ENCODE measurements at places on chromosomes 5 and 9. TPM values are rescaled to one million over a fixed set of nuclear protein-coding genes. Genes with fewer than 3 reads are reported as not detected.

The PIGO gene
- 14.3 TPM for polyA plus RNA-seq

- peak; percentile 93 for DNase-seq
Observed at GRCh38 chr5:173472164-173472563, 143.9 kb upstream of the STC2 start.

- DNase-seq: no peak
Observed at GRCh38 chr9:78005231-78006002, 26.2 kb downstream of the GNAQ start.

DNA sequence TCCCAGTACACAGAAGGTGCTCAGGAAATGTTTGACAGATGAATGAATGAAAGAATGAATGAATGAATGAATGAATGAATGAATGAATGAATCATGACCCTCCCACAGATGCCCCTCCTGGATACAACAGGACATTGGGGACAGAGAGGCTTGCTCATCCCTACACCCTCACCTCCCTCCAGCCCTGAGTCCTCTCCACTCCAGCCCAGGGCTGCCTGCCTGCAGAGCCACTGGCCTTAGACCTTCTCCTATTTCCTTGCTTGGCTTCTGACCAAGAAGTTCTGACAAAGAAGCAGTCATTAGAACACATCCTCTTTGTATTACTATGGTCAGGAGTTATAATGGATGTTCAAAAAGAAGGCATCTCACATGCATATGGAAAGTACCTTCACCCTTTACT, 240.7 kb upstream of the DAPK1 start:
- DNase-seq: no peak

DNA sequence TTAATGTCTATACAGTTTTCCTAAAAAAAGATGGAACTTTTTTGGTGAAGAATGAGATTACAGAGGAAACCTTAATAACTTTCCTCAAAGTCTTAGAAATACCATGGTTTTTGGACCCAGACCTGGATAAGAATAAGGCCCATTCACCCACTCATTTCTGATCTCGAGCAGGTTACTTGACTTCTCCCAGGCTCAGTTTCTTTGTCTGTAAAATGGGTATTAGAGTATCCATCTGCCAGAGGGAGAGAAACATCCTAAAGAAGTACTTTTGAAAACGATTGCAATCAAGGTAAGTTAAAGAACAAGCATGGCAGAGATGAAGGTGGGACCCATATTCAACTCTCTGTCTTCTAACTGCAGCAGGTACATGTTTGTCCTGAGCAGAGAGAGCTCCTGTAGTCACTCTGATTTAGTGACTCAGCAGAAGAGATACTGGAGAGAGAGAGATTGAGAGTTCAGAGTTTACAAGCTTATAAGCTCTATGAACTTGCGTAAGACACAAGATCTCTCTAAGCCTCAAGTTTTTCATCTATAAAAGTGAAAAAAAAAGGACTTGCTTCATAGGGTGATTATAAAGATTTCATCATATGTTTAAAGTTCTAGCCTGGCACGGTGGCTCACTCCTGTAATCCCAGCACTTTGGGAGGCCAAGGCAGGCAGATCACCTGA, 379.4 kb upstream of the SGCD start:
- no peak for DNase-seq
